NCI-H510A treated with DMSO at 0.1 percent for 48 hours (cell line): ENCODE measurements at places on chromosomes 2 and 18.
A peak's percentile ranks its signal among the peaks of the same experiment; 100 is the strongest.

DNA sequence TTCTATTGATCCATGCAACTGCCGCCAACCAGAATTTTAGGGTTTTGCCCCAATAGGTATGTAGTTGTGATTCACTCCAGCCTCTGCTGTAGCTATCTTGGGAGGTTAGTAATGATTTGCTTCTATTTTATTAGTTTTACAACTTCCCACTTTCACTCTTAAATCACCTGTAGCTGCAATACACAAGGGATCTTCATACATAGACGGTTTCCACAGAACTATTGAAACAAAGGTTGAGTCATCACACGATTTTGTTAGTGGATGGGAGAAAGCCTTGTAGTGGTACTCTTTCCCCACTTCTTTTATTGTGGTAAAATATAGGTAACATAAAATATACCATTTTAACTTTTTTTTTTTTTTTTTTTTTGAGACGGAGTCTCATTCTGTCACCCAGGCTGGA lies 104.2 kb upstream of the SPRED2 start:
- DNase-seq: no peak

- DNase-seq: no peak
Measured at GRCh38 chr2:128273469-128274081, 45.1 kb downstream of the HS6ST1 start.

GRCh38 chr18:5770176-5770575 lies 125.1 kb downstream of the TMEM200C start:
- no peak for DNase-seq

- DNase-seq: no peak
Measured at GRCh38 chr2:29143657-29144056, 28.4 kb downstream of the CLIP4 start.

- DNase-seq: peak; percentile 44
Measured at GRCh38 chr2:143691121-143691520, 561.9 kb downstream of the ARHGAP15 start.

GRCh38 chr2:225040856-225041206 lies 1.4 kb downstream of the DOCK10 start:
- DNase-seq: no peak

DNA sequence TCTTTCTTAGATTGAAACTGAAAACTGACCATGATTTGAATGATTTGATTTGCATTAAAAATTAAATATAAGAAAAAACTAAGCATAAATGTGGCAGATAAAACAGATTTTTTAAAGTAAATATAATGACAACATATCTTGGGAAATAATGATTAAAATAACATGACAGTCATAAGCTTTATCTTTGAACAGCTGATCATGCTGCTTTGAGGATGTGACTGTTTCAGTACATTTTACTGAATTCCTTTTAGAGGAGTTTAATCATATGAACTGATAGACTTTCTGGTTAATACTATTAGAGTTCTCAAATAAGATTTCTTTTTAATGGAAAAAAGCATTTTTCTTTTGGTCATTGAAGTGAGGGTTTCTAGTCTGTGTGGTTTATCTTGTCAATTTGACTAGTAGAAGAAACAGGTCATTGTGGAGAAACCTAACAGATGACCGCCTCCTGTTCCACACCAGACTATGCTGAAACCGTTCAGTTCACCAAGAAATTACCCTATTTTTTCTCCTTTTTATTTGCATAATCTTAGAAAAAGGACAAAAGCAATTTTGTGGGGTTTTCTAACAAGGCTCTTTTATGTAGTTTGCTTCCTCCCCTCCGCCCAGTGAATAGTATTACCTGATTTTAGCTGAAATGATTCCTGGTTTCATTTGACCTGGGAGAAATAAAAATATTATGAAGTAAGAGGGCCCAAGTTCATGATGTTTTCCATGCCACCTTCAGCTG lies 262.1 kb downstream of the PTGR3 start:
- no peak for DNase-seq

DNA sequence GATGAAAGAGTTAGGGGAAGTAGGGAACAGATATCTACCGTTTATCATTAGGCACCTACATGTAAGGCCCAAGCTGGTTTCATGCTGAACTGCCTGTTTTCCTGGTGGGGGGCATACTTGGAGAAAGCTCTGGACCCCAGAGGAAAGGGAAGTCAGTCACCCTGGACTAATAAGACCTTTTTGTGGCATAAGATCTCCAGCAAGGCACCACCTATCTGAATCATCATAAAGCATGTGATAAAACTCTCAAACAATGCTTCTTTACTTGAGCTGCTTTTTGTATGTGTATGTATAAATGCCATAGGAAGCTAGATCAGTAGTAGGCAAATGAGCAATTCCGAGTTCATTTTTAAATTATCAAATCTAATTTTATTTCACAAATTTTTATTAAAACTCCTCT lies 104.8 kb downstream of the TANC1 start:
- DNase-seq: no peak

GRCh38 chr18:22847392-22847791 lies 85.7 kb upstream of the RBBP8 start:
- no peak for DNase-seq

DNA sequence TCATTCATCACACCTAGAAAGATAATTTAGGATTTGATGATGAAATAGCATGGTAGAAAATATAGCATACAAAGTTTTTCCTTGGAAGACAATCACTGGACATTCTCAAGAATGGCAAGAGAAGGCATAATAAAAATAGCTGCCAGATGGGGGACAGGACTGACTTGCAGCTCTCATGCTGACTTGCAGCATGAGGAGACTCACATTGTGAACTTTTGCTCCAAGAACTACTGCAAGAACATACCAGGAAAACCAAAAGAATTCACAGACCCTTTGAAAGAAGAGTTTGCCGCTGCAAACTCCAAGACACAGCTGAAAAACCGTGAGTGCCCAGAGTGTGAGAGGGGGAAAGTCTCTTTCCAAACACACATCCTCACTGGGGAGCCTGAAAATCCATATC lies 47.0 kb downstream of the CRYGD start:
- DNase-seq: no peak

DNA sequence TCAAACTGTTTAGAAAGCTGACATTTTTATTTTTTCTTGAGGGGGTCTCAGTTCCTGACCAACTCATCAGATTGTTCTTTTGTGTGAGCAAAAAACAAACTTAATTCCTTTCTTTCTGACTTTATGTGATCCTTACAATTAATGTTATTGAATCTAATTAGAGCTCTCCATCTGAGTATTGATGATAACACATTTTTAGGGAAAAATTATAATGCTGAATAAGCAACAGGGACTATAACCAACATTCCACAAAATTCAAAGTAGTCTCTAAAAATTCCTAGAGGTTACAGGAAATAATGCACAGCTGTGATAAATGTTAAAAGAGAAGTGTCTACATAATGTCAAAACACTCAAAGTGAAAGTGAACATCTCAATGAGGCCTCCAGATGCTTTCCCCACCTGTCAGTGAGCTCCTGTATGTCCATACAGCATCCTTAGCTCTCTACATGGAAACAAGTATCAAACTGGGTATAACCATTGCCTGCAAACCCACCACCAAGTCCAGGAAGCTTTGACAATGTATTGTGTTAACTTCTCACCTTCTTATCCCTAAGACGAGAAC lies 786.0 kb upstream of the SLC39A10 start:
- no peak for DNase-seq

- DNase-seq: no peak
Measured at GRCh38 chr2:112530728-112531127, 11.5 kb upstream of the POLR1B start.

GRCh38 chr18:57131101-57131500 lies 15.8 kb upstream of the BOD1L2 start:
- DNase-seq: no peak

DNA sequence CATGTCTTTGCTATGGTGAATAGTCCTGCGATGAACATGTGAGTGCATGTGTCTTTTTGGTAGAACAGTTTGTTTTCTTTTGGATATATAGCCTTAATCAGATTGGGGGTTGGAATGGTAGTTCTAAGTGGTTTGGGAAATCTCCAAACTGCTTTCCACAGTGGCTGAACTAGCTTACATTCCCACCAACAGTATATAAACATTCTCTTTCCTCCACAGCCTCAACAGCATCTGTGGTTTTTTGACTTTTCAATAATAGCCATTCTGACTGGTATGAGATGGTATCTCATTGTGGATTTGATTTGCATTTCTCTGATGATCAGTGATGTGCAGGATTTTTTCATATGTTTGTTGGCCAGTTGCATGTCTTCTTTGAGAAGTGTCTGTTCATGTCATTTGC lies 112.2 kb upstream of the SESTD1 start:
- no peak for DNase-seq

- no peak for DNase-seq
Measured at GRCh38 chr2:18049325-18049724, 170.9 kb downstream of the KCNS3 start.

GRCh38 chr18:76621226-76621625 lies 126.2 kb upstream of the ZNF516 start:
- peak; percentile 82 for DNase-seq

DNA sequence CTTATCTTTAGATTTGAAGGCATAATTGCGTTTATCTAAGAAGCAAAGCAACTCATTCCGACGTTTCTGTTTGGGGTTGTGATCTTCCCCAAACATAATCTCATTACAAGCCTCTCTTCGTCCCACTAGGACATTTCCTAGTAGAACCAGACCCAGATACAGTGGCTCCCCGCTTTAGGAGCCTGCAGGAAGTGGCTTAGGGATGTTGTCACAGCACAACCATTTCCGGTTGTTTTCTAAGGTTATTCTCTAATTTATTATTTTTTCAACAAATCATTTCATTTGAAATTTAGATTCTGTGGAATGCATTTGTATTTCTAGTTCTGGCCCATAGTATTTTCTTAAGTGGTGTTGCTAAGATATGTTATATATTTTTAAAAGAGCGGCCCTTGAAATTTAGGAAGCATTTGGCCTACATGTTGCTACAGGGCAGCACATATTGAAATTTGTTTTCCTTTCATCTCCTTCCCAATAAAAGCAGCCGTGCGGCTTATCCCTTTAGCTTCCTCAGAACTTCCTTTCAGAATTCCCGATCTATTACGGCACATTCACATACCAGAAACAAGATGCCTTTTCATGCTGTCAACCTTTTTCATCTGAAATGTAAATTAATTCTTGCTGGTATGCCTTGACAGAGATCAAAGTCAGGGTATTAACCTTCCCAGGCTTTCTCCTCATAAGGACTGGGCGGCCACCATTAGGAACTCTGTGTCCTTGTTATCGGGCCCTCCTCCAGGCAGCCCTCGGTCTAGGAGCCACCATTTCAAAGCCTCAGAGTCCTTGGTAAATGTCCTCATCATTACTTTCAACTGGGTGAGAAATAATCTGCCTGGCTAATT lies 210.9 kb upstream of the SP5 start:
- DNase-seq: no peak

GRCh38 chr18:76592981-76593381 lies 97.9 kb upstream of the ZNF516 start:
- peak; percentile 79 for DNase-seq

DNA sequence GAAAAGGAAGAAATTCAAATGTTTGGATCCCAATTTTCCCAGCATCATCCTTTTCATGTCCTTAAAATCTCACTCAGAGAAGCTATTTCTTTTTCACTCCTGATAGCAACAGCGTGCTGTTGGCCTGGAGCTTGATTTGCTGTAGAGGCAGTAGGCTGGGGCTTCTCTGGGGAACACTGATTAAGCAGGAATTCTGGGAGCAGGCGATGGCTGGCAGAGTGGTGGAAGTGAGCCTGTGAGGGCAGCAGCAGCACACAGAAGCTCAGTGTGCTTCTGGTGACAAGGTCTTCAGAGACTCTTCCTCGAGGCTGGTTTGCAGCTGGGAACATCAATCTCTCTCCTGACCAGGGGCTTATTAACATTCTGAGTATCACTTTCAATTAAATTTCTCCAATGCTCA lies 284.6 kb downstream of the DPP10 start:
- no peak for DNase-seq

DNA sequence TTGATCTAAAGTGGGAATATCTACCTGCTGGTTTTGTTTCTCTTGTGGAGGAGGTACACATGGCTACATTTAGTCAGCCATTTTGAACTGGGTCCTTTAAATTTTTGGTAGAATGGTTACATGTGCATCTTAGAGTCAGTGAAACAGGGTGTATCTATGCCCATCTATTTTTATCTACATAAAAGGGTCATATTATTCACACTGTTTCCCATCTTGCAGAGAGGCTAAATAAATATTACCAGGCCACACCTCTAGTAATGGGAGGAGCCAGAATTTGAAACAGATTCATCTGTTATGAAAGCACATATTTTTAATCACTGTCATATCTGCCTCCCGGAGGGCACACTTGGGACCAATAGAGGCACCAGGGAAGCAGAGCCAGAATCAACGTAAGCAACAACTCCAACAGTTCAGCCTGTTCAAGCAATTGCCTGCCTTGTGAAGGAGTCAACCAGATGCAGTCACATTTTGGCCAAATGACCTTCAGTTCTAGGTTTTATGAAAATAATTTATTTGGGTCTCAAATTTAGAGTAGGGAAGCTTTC lies 376.8 kb downstream of the TSN start:
- DNase-seq: no peak

DNA sequence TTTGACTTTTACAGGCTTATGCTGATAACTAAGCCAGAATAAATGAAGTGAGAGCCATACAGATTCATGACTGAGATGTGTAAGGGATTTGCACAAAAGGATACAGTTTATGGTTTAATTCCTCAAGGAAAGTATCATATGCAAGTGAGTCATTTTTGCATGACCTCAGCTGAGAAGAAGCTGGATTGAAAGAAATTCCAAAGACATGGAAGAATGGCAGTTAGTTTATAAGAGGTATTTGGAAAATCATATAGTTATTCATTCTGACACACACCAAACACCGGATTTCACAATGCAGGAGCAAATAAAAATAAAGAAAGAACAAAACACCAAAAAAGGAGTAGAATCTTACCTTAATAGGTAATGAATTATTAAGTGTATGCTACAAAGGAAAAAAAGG lies 83.2 kb upstream of the RND3 start:
- DNase-seq: no peak

DNA sequence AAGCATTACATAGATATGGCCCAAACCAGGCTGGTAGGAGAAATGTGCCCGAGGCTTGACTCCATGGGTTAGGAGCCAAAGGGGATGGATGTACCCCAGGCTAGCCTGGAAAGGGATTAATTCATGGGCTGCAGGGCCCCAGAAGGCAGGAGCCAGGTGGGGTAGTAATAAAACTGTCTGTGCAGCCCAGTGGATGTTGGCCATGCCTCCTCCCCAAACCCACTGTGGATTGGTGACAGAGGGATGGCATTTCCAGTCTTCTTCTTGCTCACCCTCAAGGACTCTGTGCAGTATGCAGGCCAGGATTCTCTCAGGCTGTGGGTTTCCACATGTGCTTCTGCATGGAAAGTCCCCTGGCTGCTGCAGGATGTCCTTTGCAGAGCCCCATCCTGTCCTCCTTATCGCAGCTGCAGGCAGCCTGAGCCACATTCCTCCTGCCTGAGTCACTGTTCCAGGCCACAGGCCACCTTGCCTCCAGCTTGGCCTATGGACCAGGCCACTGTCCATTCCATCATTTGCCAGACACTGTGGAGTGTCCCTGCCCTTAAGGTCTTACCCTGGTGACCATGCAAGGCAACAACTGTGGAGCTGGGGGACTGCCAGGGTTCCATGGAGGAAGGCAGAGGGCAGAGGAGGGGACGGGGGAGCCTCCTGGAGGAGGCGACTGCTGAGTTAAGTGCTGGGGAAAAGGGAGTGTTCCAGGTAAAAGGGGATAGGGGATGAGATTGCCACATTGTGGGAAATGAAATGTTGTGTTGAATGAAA lies 38.9 kb downstream of the INO80C start:
- DNase-seq: peak; percentile 33

- DNase-seq: no peak
Measured at GRCh38 chr2:119518401-119519056, 5.8 kb downstream of the SCTR start.
